ENCODE measurements at places on chromosomes 7 and 10.

GRCh38 chr7:31796375-31796774 lies 109.4 kb downstream of the PPP1R17 start:
- no peak for DNase-seq

- no peak for DNase-seq
Measured at GRCh38 chr10:26310361-26310760, 93.8 kb downstream of the GAD2 start.

DNA sequence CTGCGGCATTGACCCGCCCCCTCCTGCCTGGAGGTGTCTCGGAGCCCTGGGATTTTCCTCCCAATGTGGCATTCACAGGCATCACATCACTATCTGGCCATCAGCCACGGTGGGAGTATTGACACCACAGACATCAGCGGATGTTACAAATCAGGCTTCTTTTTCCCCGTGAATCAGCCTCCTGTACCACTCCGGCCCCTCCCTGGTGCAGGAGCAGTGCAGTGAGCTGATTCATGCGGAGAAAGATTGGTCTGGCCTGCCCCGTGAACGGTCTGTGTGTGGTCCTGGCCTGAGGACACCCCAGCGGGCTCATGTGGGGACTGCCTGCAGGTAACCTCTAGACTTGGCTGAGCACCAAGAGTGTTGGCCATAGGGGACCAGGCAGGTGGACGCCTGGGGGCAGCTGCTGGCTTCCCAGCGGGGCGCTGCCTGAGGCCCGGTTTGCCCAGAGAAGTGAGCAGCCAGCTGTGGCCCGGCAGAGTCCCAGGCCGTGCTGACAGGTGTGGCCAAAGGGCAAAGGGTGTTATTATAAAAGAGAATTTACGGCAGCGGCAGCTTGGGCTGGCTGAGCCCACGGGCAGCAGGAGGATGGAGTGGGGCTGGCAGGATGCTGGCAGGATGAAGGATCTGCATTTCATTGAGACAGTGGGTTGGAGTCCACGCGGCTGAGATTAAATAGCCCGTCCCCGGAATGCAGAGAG lies 32.1 kb upstream of the GNA12 start:
- no peak for DNase-seq

GRCh38 chr10:115771755-115772154 lies 501.3 kb downstream of the GFRA1 start:
- no peak for DNase-seq

DNA sequence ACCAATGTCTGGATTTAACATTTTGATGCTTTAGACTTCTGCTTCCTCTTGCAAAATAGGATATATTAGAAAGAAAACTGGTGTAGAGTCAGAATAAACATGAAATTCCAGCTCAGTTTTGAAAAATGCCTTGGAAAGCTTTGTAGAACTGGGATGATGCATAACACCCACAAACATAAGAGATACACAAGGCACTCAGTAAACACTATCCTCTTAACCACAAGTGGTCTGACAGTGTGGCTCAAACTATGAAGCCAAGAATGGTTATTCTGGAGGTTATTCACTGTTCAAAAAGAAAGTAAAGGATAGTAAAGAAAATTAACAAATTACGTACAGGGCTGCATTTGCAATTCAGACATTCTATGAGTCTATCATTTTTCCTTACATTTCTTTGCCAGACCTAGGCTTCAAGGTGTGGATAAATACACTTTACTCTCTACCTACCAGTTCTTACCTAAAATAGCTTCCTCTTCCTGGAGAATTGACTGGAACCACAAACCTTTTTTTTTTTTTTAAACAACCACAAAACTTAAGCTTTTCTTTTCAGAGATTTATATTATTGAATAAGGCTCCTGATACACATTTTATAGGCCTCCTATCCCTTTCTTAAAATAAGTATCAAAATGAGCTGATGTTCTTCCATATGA lies 9.0 kb upstream of the RSBN1L start:
- no peak for DNase-seq

GRCh38 chr7:127882313-127882920 lies 148.8 kb downstream of the LRRC4 start:
- no peak for DNase-seq

DNA sequence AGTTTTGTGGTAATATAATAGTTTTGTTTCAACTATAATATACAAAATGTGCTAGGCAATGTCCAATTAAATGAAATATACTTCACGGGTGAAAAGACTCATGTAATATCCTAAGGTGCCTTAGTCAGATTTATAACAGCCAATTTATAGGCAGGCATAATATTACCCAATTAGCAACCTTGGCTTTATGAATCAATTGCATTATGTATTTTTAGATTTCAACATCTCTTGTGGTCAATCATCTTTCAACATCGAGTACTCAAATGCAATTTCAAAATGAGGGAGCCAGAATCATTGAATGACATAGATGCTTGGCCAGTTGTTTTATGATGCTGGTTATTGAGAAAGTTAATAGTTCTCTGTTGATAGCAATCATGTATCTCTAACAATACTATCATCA lies 110.3 kb upstream of the SP8 start:
- no peak for DNase-seq

DNA sequence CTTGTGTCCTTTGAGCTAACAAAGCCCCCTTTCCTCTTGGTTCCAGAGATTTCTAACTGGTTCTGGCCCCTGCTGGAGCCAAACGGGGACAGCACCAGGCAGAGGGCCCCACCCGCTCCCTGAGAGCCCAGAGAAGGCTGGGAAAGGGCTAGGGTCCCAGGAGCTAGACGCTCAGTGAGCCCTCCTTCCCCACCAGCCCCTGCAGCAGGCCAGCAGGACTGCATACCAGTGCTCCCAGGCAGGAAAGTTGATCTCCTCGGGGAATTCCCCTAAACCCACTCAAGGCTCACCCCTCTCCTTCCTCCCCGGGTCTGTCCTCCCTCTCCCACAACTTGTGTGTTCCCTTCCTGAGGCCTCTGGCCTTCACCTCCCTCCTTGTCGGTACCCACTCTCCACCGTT lies 47.7 kb downstream of the PAX2 start:
- DNase-seq = no peak

DNA sequence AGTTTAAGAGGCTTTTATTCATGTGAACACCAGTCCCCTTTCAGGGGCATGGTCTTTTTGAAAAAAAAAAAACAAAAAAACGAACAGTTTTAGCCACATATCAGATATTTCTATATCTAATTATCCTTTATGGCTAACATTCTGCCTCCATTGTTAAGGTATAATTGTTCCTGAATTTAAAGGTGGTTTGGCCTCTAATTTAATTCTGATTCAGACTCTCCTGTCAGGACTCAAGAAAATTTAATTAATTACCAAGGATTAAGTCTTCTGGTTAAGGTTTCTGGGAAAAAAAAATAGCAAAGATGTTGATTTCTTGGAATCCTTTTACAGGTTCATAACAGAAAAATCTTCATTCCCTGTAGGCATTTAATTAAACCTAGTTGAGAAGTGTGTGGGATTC lies 27.4 kb downstream of the COL1A2 start:
- no peak for DNase-seq

GRCh38 chr7:80642871-80643270 lies 4.4 kb downstream of the CD36 start:
- DNase-seq = no peak

- no peak for DNase-seq
Measured at GRCh38 chr10:45625879-45626278, 46.7 kb downstream of the ZFAND4 start.

DNA sequence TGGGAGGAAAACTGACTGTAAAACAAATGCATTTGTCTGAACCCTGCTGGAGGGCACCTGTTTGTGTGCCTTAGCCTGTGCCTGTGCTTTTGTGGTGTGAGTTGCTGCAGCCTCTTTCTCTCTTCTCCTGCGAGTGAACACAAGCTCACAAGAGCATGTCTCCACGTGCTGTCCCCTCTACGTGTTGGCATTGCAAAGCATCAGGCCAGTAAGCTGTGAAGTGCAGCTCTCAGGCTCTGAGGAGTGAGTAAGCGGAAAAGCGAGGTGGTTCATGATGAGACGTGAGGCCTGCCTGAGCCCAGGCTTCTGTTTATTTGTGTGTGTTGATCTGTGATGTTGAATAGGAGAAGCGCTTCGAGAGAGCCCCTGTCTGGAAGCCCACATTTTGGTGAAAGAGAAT lies 85.6 kb upstream of the PDCD4 start:
- DNase-seq = no peak

DNA sequence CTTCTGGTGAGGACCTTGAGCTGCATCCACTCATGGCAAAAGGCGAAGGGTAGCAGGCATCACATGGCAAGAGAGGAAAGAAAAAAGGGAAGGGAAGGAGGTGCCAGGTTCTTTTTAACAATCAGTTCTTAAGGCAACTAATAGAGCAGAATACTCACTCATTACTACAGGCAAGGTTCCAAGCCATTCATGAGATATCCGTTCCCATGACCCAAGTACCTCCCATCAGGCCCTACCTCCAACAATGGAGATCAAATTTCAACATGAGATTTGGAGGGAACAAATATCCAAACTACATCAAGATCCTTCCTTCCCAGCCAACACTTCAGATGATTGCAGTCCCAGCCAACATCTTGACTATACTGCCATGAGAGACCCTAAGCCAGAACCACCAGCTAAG lies 38.9 kb upstream of the YAE1 start:
- no peak for DNase-seq

- DNase-seq = no peak
Measured at GRCh38 chr7:141954334-141954733, 7.6 kb upstream of the CLEC5A start.

DNA sequence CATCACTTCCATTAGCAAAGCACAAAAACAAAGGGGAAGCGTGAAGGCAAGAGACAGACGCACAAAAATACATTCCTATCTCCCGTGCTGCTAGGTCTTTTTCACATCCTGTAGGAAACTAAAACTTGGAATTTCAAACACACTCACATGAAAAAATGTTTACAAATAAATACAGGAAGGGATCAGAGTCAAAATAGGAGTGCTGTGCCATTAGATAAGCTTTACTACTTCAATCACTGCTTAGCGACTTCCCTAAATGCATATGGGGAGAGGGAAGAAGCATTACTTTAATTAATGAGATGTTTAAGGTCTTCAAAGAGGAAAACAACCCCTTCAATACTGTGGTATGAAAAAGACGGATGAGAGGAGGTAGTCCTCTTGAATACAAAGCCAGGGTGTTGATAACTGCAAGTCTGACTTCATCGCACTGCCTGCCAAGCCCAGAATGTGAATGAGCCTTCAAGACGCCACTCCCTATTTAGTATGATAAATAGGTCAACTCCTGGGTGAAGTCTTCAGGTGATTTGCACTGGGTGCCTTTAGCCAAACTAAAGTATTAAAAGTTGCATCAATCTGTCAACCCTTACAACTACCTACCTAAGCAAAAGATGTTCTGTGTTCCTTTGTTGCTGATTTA lies 13.9 kb downstream of the PARD3 start:
- no peak for DNase-seq

- DNase-seq = no peak
Measured at GRCh38 chr7:134284011-134284410, 32.7 kb downstream of the SLC35B4 start.

DNA sequence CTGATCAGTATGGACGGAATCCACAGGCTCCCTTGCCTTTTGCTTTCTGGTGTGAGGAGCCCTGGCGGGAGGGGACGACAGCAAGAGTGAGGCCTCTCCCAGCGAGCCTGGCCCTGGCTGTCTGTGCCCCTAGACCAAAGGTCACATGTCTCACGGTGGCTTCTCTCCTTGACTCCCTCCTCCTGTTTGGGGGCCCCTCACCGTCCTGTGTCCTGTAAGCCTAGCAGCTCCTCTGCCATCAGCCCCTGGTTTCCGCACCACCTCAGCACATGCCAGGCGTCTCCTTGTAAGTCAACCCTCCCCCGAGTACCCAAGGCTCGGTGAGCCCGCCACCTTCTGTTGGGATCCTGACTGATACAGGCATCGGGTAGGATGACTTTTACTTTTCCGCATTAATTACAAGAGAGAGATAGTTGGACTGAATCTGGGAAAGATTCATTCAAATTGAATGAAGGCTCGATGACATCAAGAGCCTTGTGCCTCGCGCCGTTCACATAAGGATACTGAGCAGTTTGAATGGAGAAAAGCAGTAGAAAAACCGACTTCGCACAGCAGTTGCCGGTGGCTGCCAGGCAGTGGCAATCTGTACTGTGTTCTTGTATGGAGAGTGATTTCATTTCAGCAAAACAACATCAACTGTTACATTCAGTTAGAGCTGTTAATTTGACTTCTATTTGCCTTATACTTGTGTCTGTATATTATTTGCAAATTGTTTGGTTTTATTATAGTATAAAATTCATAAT lies 119.8 kb downstream of the XRCC2 start:
- no peak for DNase-seq

- no peak for DNase-seq
Measured at GRCh38 chr7:450741-451140, 68.9 kb downstream of the PDGFA start.

DNA sequence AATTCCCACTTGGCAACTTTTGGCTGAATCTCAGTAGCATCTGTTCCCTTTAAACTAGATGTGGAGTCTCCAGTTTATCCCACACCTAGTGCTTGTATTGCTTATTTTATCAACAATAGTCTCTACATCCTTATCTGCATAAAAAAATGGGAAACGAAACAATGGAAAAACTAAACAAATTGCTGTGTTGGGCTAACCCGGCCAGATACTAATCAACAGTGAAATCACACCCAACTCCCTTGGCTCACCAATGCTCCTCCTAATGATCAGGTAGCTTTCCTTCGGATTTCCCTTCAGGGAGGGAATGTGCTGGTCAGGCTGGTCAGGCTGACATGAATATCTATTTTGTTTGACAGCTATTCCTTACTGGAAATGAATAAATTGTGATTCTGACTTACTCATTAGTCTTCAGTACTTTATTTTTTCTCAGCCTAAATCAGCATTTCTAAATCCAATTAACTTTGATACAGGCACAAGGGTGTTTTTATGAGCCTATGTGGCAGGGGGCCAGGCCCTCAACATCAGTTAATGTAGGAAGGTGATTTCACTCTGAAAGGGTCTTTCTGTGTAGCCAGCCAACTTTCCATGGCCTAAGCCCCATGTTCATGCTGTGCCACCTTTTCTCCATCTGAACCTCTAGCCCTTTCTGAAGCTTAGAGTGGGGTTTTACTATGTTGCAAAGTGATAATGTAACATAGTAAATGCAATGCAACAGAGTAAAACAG lies 170.5 kb upstream of the NPSR1 start:
- peak; percentile 62 for DNase-seq

DNA sequence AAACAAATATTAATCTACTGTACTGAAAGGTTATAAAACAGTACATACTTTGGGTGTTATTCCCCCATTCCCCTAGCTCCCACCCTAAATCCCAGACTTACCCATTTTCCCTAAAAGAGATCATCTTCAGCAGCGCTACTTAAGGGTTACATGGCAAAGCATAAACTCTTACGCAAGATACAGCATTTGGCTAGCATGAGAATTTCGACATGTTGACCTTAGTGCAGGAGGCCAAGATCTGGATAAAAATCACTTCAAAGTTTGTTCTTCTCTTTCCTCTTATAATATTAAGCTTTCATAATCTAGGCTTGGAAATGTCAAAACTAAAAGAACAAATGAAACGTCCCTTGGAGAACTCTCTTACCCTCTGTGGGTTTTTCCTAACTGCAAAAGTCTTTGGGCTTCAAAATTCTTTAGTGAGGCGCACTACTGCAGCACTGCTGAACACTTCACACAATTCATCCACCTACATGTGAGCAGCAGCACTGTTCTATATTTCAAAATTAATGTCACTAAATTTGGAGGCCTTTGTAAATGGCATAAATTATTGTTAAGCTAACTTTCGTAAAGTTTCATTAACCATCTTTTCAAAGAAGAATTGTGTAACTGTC lies 59.5 kb upstream of the PDLIM1 start:
- DNase-seq = no peak

- no peak for DNase-seq
Measured at GRCh38 chr10:4535521-4535920, 290.5 kb upstream of the AKR1E2 start.

GRCh38 chr10:86813982-86814381 lies 57.6 kb downstream of the BMPR1A start:
- DNase-seq = no peak

GRCh38 chr7:13946181-13946580 lies 43.3 kb downstream of the ETV1 start:
- DNase-seq = no peak

Measured in NCI-H1105 (cell line).